ENCODE measurements at places on chromosomes 3 and 15.

- no peak for DNase-seq
Measured at GRCh38 chr3:46481636-46482035, 16.1 kb upstream of the RTP3 start.

DNA sequence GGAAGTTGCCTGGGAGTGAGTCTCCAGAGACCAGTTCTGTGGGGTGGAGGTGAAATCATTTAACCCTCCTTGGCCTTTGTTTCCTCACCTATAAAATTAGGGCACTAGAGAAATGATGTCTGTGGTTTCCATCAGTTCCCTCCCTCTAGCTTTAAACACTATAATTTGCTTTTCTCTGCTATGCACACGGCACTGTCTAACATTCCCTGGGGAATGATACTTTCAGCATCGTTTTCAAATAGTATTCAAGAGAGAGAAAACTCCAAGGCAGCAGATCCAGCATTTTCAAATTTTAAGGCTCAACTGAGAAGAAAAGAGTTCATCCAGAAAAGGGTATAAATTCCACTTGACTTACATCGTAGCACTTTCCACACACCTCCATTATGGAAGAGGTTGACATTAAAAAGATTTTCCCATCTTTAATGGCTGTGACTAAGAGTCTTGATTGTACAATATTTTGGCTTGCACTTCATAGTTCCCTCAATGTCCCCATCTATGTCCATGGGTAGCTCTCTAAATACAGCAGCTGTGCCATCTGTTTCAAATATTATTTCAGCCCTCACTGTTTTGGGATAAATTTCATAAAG, 137.7 kb upstream of the ZPLD1 start:
- no peak for DNase-seq

DNA sequence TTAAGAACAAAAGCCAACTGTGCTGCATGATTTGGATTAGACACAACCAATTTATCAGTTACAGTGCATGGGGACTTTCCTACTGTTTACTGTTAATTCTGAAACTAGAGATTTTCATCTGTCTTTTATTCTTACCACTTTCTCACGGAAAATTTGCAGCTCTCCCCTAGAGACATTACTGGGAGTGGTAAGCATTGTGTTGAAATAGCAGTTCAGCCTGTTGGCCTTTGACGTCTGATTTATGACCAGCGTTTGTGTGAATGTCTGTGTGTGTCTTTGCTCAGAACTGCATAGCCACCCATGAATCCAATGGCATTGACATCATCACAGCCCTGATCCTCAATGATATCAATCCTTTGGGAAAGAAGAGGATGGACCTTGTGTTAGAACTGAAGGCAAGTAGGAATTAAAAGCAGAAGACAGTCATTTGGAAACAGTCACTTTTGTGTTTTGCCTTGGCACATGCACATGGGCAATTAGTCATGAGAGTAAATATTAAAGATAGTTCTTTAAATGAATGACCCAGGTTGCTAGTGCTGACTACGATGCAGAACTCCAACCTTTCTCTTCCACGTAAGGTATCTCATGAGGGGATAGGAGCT, 202.2 kb upstream of the BHLHE40 start:
- DNase-seq: no peak

DNA sequence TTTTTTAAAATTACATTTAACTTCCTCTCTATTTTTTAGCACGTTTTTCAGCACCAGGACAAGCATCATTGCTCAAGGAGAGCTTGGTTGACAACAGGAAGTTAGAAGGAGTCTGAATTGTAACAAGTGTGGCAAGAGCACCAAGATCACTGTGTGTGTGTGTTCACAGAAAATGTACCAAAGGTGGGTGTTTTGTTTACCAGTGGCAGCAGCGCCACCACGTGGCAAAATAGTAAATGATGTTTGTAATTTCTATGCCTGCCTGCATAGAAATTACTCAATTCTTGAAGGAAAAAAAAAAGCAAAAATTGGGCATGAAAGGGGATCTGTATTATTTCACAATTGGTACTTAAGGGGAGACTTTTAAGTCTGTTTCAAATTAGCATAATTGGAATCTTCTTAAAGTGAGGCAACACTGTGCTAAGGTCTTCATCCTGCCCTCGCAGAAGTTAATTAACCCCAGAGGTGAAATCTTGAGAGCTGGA, 7.4 kb upstream of the U2SURP start:
- peak; percentile 37 for DNase-seq

DNA sequence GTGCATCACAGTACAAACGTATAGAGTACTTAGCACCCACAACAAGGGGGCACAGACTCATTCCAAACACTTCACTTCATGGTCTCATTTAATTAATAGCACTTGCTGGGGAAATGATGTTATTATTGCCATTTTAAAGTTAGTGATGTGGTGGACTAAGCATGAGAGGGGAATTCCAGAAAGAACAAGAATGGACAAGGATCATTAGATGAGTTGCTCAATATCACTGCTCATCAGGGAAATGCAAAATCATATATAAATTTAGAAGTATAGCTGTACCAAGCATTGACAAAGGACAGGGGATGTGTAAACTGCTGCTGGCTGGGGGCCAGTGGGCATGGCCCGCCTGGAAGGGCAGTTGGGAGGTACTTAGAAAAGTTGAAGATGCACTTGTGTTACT, 14.6 kb downstream of the PRR20G start:
- DNase-seq: no peak

DNA sequence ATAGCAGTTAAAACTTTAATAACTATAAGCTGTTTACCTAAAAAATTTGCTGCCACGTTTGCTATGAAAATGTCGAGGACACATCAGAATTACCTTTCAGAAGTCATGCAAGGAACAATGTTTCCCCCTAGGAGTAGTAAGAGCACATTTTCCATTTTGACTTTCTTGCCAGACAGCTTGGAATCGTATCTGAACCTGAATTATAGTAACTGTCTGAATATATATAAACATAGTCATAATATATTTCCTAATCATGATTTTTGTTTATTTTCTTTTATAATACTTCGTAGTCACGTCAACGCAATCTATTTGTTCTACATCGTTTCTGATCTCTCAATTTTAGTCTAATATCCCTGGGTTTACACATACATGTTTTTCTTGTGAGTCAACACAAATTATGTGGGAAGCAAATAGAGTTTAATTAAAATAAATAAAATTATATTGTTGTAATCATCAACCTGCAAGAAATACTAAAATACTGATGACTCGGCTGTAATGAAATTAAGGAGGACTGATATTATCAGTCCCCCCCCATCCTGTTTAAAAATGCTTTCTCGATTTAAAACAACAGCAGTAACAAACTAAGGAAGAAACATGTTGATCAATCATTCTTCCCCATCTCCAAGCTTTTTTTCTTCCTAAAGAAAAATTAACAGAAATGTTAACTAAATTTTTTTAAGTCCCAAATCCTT, 78.4 kb downstream of the MME start:
- no peak for DNase-seq

GRCh38 chr15:62145015-62145735, 19.9 kb downstream of the C2CD4B start:
- DNase-seq: no peak

DNA sequence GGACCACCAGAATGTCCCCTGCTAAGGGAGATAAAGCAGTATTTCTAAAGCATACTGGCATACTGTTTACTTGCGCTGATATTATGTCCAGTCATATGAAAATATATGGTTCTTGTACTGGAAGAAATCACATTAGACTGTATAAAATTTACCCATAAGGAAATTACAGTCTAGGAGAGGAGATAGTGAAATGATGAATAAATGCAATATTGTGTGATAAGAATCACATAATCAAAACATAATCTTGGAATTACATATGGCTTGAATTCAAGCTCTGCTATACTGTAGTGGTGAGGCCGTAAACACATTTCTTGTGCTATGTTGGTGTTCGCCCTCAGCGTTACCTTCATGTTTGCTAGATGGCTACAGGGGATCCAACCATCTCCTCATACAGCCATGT, 20.7 kb upstream of the TGFBR2 start:
- DNase-seq: no peak

DNA sequence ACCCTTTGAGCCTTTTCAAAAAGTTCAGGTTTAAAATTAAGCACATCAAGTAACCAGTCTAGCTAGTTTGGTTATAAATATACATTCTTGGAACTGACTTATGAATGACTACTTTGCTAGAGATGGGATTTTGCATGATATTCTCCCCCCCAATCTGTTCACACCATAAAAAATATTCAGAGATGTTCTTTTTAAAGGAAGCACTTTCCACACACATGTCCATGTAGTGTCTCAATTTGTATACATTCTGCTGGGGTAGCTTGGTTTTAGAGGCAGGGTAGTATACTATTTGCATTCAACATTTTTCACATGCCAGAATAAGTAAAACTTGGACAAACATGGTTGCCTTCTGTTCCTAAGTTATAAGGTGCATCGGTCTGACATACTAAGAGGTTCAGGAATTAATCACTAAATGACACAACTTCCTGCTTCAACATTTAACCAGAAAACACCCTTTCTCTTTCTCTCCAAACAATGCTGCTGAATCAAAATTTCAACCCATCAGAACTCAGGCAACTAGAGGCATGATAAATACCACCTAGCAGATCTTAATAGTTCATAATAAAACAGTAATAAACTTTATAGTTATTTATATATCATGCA, 57.0 kb downstream of the SUMF1 start:
- no peak for DNase-seq

GRCh38 chr15:59247364-59247763, 40.7 kb downstream of the LDHAL6B start:
- peak; percentile 18 for DNase-seq

DNA sequence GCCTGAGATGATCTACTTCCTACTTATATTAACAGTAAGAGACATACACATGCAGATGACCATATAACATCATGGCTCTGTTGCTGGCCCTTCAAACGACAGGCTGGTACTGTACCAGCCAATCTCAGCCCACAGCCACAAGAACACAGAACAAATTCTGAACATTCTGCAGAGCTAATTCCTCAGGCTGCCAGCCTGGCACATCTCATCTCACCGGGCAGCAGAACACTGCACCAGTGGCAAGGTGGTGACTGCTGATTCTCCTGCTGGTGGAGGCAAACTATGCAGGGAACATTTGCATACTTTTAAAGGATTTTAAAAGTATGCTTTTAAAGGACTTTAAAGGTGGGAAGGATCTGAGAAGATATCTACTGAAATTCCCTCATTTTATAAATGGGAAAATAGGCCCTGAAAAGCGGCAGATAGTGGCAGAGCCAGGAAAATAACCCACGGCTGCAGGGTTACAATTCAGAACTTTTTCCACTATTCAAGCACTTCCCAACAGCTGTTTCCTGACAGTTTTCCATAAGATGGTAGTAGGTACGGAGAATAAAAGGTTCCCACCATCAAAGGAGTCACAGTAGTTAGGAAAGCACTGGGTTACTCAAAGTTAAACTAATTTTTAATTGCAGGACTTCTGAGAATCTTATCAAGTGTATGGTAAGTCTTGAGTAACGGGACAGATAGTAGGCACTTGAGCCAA, 37.3 kb downstream of the SUMF1 start:
- no peak for DNase-seq

- no peak for DNase-seq
Measured at GRCh38 chr3:141482245-141482922, 4.4 kb upstream of the RASA2 start.

- peak; percentile 3 for DNase-seq
Measured at GRCh38 chr3:4394048-4394447, 73.0 kb downstream of the SUMF1 start.

Measured in stimulated activated CD8-positive, alpha-beta memory T cell treated with anti-CD3 and anti-CD28 coated beads, Interleukin-15, amount 100 ng/mL, for 1 hour (primary cell).